Osteocyte (in vitro differentiated cells): ENCODE measurements at places on chromosomes 3 and 15. TPM values are rescaled to one million over a fixed set of nuclear protein-coding genes. Genes with fewer than 3 reads are reported as not detected.

GRCh38 chr15:60083318-60083717 is 79.2 kb downstream of the FOXB1 start:
- H3K27me3 ChIP-seq: peaks cover 26% of the 10 kb centered on the region
- no peaks in the 10 kb centered on the region for H3K36me3 ChIP-seq
- H3K4me1 ChIP-seq: no peaks in the 10 kb centered on the region
- H3K27ac ChIP-seq: no peak overlapping the region

- peaks cover 51% of the 10 kb centered on the region for H3K27me3 ChIP-seq
- no peaks in the 10 kb centered on the region for H3K36me3 ChIP-seq
- no peaks in the 10 kb centered on the region for H3K4me1 ChIP-seq
- H3K4me3 ChIP-seq: no peak overlapping the region
Measured at GRCh38 chr3:38049358-38050126, 10.5 kb downstream of the DLEC1 start.

- no peaks in the 10 kb centered on the region for H3K36me3 ChIP-seq
- H3K27me3 ChIP-seq: no peaks in the 10 kb centered on the region
- H3K27ac ChIP-seq: no peak overlapping the region
- H3K4me3 ChIP-seq: no peak overlapping the region
- DNase-seq: no peak
Measured at GRCh38 chr3:120469440-120469839, 18.6 kb upstream of the FSTL1 start.

Gene SMCO1
- not detected in 2 replicates for total RNA-seq

DNA sequence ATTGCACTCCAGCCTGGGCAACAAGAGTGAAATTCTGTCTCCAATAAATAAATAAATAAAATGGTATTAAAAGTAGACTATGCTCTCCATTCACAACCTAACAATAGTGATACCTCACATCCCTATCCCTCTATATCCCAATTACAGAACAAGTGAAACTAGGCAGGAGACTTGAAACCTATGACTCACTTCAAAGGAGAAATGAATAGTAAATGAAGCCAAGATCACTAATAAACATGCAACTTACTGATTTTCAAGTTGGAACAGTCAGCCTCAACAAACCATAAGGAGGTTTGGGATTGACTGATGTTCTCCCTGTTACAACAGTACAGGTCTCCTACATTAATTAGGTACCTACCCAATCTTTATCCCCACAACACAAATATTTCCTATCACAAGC is 103.4 kb downstream of the GSK3B start:
- H3K4me1 ChIP-seq: peaks cover 35% of the 10 kb centered on the region
- H3K27me3 ChIP-seq: no peaks in the 10 kb centered on the region
- no peak overlapping the region for H3K4me3 ChIP-seq
- H3K27ac ChIP-seq: no peak overlapping the region
- H3K36me3 ChIP-seq: peaks cover 10% of the 10 kb centered on the region

Gene CRYGS
- 3.9 and 4.9 TPM in 2 replicates for total RNA-seq
